ENCODE measurements at places on chromosomes 16 and 17.
A peak's percentile ranks its signal among the peaks of the same experiment; 100 is the strongest.

DNA sequence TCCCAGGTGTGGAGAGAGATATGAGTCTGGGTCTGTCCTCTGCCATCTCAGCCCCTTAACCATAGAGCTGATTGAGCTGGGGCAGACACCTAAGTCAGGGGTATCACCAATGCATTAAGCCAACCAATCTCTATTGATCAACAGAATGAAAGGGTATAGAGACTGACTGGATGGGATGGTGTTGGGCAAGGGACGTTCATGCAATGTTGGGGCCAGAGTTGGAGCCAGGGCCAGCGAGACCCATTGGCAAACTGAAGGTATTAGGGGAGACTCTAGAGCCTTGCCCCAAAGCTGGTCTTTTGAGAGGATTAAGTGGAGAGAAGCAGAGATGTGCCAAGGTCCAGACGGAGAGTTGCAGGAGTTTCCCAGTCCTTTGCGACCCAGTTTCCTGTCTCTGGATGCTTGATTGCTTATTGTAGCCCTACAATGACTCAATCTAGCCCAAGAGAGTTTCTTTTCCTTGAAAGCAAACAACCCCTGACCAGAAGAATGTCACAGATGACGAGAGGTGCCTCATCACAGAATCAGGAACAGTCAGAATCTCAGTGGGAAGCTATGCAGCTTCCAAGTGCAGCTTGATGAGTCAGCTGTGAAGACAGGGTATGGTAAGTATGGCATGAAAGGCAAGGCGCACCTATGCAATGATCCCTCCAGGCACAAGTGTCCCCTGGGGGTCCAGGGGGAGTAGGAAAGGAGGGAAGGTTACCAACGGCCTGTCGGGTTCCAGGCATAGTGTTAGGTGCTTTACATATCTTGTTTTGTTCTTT, 137.2 kb downstream of the UTP18 start:
- DNase-seq: no peak

DNA sequence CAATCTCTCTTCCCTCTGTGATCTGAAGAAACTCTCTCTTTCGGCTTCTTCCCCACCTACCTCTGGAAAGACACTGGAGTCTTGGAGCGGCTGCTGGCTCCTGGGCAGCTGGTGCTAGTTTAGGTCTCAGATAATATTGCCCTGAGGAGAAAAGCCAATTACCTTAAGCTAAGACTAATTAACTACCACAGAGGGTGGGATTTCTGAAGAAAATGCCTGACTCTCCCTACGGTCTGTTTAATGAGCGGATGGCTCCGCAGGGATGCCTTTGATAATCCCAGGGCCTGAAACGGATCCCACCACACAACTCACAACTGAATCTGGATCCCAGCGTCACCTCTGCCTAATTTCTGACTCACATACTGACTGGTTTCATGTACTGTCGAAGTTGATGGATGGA, 127.0 kb upstream of the NLRP1 start:
- DNase-seq: no peak

- no peak for DNase-seq
Observed at GRCh38 chr17:50459756-50460155, 8.9 kb downstream of the CHAD start.

DNA sequence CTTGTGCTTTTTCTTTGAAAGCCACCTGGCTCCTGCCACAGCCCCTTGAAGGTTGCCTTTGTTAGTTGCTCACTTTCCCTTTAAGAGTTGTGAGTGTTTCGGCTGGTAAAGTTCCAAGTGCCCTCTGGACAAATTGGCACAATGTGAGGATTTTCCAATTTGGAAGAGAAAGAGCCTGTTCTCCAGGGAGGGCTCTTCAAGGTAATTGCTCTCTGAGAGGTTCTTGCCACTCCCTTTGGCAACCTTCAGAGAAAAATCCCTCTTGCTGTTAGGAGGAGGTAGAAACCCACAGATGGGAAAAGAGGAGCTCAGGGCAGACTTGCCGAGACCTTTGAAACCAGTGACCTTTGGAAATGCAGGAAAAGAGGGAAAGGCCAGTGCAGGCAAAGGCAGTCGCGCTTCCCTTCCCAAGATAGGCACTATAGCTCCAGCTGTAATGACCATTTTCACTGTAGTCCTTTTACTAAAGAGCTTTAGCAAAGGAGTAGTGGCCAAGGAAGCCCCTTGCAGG, 49.0 kb upstream of the AKAP1 start:
- DNase-seq: no peak

DNA sequence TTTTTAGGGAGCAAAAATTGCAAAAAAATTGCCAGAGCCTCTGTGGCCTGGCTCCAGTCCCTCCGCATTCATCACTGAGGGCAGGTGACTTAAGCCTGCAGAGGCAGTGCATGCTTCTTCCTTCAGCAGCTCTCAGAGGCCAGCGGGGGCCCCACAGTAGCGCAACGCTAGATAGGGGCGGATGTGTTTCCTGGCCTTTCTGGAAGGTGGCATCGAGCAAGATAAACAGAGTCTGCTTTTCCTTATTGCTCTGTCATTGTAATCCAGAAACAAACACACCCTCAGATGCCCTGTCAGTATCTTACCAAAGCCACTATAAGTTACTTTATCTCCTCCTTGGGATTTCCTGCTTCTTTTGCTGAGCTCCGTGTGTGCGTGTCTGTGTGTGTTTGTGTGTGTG, 75.5 kb upstream of the IRX6 start:
- DNase-seq: no peak

DNA sequence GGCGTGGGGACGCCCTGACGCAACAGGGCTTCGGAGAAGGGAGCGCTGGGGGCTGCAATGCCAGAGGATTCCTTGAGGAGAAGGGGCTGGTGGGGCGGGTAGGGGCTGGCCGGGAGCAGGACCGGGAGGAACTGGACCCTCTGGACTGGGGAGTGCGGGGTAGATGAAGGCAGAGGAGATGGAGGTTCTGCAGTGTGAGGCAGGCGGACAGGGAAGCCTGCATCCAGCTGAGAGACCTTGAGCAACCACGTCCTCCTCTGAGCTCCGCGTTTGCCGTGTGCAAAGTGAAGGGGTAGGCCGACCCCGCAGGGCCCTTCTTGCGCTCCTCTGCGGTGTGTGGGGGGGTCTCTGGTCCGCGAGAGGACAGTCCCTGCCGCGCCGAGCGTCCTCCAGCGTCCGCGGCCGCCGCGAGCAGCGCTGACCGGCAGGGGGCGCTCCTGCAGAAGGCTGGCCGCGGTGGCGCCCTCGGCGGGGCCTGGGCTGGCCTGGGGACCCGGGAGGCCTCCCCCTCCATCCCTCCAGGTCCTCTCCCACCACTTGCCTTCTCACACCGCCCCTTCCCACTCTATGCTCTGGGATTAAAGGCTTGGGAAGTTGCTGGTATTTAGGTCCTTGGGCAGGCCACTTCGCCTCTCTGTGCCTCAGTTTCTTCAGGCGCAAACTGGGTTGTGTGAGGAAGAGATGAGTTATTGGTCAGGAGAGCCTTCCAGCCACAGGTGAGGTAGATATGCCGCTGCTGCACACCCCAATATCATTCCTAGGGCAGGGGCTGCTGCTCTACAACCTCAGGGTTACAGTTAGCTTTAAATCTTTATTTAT, 9.6 kb upstream of the WNT9B start:
- no peak for DNase-seq

- no peak for DNase-seq
Observed at GRCh38 chr16:57299009-57299718, 14.7 kb upstream of the PLLP start.

DNA sequence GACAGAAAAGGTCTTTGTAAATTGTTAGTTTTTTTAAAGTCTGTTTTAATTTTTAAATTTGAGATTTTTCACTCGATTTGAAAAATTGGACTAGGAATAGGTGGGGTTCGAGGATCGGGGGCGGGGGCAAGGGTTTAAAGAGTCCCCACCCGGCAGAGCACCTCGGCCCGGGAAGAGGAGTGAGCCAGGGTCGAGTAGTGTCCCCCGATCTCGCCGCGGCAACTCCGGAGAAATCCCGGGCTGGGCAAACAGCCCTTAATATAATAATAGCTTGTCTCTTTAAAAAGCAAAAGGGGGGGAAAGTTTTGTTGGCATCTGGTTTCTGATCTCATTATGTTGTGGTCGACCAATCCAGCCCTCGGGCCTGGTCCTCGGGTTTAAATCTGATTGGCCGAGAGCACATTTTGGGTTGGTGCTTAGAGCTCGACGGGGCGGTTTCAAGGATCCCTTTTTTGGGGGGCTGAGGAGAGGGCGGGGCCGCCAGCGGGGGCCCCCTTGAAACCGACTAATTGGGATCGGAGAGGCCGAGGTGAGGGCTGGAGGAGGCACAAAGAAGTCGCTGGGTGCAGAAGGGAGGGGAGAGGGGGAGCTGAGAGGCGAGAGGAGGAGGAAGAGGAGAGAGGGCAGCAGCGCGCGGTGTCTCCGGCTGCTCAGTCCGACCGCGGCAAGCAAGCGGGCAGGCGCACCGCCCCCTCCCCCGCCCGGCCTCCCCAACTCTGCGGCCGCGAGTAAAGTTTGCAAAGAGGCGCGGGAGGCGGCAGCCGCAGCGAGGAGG, at the start of gene FZD2:
Gene FZD2 (plus strand): TSS at position 653 of the 775 bp plus-strand sequence. CDS start 205 bp downstream, outside the sequence.
- DNase-seq: peak; percentile 96

DNA sequence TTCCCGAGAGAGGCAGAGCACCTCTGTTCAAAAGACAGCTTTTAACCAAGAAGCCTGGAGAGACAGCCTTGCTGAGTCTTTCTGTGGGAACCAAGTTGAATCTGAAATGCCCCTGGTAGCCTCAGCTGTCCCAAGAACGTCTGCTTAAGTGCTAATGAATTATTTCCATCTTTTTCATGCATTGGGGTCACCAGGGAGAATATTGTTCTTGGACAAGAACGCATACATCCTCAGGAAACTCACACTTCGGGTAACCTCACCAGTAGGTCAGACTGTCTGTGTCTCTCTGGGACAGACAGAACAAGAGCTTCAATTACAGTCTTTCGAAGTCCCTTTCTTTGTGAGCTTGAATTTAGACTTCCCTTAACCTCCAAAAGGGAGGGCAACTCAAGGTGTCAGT, 134.6 kb upstream of the ADAMTS18 start:
- no peak for DNase-seq

DNA sequence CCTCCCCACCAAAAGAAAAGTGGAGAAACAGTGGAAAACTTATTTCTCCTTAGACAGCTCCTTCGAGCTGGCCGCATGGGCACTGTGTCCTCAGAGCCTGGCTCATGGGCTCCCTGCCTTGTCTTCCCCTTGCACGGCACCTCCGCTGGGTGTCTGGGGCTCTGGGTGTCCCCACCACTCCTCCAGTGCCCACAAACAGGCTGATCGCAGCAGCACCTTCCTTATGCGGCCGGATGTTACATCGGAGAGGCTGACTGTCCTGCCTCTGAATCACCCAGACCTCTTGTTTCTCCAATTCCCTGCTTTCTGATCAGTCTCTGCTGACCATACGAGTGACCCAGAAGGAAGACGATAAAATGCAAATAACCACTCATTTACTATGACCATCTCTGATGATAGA, 121.7 kb downstream of the SLC39A11 start:
- DNase-seq: no peak

DNA sequence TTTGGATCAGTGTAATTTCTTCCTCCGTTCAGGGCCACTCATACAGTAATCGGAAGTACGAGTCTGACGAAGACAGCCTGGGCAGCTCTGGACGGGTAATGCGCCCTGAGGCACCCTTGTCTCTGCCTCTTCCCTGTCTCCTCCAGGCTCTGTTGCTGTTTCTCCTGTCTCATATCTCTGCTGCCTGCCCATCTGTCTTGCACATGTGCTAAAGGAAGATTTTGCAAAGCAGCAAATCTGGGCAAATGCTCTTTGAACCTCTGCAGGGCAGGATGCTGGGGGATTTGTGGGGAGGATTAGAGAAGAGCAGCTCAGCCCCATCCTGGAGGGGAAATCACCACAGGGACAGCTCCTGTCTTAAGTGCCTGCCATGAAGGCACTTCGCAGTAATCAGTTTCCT, 32.4 kb upstream of the POLR3E start:
- DNase-seq: no peak

DNA sequence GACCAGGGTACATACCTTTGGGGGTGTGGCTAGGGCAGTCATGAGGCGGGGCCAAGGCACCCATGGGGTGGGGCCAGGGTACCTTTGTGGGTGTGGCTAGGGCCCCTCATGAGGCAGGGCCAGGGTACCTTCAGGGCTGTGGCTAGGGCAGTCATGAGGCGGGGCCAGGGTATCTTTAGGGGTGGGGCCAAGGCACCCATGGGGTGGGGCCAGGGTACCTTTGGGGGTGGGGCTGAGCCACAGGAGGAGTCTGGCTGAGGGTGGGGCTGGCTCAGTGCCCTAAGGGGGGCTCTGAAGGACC, 3.5 kb downstream of the GNG13 start:
- no peak for DNase-seq

GRCh38 chr16:81646561-81646960, 132.5 kb upstream of the PLCG2 start:
- no peak for DNase-seq

GRCh38 chr16:28606291-28607115, 3.3 kb downstream of the SULT1A1 start:
- no peak for DNase-seq

DNA sequence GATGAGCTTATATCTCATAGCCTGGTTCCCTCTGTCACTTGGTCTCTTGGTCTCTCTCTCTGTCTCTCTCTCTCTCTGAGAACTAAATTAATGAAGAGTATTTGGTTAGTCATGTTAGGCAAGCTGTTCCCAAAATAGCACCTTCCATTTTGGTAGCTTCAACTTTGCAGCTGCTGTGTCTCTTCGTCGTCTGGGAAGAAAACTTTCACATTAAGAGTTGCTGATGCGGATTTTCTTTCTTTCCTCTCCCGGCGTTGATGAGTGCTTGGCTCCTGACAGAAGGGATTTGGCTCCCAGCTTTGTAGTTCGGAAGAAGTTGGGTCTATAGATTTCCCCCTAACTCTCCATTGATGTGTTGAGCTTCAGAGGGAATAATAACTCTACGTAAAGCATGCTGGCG, at the start of gene RBFOX1:
Gene RBFOX1 (plus strand): TSS at position 235 of the 400 bp plus-strand sequence.
- DNase-seq: no peak

GRCh38 chr17:8117980-8118768, at the start of gene ALOXE3:
TSS of gene ALOXE3 (minus strand) at chr17:8118514. CDS start at chr17:8117990, 524 bp downstream.
- DNase-seq: no peak

- peak; percentile 91 for DNase-seq
Observed at GRCh38 chr16:11851294-11852091, at the start of gene RSL1D1. TSS of gene RSL1D1 (minus strand) at chr16:11851542. CDS start at chr16:11851512, 30 bp downstream.

- DNase-seq: no peak
Observed at GRCh38 chr17:383771-384621, 31.4 kb upstream of the RPH3AL start.

- DNase-seq: no peak
Observed at GRCh38 chr16:6250511-6250910, 1082.1 kb upstream of the RBFOX1 start.
